ENCODE measurements at places on chromosomes 1 and 21.

DNA sequence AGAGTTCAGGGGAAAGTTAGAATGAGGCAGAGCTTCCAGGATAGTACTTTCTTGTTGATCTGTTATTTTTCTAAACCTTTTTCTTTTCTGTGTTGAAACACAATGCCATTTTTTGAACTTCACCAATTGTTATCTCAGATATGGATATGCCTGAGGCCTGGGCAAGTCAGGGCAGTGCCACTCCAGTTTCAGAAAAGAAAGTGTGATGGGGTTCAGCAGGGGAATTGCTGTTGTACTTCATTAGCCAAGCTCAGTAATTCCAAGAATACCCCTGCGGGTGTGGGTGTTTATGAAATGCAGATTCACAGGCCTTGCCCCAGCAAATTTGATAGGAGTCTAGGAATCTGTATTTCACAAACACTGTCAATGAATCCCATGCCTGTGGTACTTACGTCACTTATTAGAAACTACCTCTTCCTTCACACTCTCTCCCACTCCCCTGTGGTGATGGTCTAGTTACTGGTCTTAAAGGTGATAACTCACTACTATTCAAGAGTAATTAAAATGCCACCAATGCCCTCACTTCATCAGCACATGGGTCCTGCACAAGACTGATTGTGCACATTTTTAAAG is 142.3 kb downstream of the PBX1 start:
- DNase-seq: no peak

GRCh38 chr1:229204921-229205777 is 65.8 kb upstream of the RAB4A start:
- peak; percentile 19 for DNase-seq

DNA sequence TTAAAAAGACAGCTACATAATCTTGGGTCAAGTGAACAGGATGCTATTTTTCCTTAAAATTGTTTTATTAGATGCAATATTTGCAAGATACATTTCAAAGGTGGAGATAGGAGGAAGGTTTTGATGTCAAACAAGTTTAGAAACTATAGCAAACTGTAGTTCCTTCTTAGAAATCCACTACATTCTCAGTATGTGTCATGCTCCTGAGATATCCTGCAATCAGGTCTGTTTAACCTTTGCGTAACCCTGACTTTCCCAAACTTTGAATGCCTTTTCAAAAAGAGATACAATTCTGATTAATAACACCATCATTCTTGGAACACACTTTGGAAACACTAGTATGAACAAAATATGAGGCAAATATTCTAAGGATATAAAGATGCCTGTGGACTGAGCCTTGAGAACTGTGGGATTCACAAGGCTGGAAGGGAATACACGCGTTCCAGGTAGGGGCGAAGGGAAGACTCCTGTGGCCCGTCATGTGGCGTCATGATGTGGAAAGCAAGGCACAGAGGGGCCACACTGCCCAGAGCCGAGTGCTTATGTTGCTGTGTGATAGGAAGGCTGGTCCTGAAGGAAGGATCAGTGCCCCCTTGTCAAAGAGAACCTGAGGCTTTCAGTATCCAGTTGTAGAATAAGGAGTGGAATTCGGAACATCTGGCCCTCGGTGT is 19.6 kb upstream of the TARBP1 start:
- no peak for DNase-seq

DNA sequence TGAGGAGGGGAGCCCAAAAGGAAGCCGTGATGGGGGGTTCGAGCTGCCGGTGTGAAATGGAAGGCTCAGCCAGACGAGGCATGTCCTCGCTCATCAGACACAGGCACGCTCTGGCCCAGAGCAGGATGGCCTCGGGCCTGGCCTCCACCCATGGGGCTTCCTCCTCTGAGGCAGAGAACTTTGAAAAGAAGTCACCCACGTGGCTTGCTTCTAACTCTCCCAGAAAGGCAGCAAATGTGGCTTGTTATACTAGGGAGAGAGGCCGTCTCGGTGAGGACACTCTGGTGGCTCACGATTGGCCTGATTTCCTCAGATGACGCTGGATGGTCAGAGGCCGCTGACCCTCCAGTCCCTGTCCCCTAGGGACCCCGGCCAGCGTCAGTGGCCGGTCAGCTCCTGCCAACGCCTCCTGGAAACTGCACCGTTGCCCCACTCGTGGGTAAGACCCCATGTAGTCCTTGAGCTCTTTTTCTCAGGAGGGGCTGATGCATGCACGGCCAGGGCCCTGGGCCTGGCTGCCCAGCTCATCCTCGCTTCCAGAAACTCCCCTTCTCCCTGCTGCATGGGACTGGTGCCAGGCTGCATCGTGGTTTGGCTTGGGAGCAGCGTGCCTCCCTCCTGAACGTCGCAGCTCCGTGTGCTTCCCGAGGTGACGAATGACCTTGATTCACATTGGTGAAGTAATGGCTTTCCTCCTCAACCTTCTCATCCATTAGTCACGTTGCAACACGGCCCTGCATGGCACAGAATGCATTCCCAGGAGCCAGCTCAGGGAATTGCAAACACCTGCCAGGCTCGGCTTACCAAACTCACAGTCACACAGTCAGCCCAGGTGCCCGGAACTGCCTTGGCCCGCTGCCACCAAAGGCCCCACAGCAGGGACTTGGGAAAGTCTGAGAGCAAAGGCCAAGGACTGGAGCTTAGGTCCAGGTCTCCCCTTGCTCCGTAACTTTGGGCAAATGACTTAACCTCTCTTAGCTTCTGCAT is 58.8 kb downstream of the TOMM20 start:
- DNase-seq: no peak

DNA sequence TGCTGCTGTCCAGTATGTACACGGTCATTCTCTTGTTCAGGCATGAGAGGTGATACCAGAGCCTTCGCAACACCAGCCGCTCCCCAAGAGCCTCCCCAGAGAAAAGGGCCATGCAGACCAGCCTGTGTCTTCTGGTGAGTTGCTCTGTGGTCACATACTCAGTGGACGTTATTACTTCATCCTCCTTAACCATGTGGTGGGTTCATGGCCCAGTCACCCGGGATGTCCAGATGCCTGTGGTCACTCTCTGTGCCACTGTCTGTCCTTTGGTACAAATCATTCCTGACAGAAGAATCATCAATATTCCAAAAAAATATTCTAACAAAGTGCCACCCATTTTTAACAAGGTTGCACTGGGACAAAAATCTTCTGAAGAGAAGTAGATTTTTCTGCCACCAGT is 8.8 kb upstream of the ZNF124 start:
- DNase-seq: no peak

DNA sequence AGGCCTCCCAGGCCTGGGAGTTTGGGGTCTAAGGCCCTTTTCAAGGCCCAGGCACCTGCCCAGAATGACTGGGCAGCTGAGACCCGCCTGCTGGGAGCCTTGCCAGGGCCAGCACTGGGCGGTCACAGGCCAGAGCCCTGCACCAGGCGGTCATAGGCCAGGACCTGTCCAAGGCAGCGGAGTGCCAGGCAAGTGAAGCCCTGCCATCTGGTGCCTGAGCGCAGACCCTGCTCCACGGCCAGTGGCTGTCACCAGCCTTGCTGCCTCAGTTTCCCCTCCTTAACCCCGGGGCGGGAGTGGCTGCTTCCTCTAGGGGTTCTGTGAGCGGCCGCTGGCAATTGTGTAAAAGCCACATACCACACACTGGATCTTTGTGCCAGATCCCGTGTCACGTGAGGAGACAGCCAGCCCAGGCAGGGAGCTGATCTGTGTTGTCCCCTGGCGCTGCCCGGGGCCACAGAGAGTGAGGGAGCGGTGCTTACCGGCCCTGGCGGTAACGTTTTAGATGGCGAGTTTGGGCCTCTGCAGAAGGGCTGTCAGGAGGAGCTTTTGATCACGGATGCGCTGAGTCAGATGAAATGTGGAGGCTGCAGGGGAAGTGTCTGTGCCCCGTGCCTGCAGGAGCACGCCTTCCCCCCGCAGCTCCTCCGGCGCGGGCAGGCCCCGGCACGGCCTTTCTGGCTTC is 4.6 kb downstream of the COL18A1 start:
- DNase-seq: no peak

- no peak for DNase-seq
Measured at GRCh38 chr1:189180057-189180456, 1297.6 kb downstream of the BRINP3 start.

DNA sequence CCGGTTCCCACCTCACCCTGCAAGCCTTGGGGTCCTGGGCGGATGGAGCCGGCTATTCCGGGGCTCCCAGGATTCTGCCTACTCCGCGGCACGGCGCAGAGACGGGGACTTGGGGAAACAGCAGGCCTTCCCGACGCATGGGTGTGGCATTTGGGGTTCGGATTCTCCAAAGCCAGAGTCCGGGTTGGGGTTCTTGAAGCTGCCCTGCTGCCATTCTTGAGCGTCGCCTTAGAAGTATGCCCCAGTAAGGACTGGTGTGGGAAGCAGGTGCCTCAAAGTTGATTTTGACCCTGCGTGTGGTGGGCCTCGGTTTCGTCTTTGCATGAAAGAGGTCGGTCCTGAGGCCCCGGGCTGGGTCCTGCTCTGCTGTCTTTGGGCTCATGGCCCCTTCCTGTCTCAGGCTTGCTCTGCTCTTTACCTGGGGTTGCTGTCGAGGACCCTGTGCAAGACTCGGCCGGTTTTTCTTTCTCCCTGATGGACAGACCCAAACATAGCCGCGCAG is 696 bp downstream of the GUK1 start:
- DNase-seq: no peak

GRCh38 chr1:85137660-85138059 is 63.2 kb downstream of the SYDE2 start:
- no peak for DNase-seq

- DNase-seq: no peak
Measured at GRCh38 chr1:70314706-70315304, 39.7 kb downstream of the ANKRD13C start.

DNA sequence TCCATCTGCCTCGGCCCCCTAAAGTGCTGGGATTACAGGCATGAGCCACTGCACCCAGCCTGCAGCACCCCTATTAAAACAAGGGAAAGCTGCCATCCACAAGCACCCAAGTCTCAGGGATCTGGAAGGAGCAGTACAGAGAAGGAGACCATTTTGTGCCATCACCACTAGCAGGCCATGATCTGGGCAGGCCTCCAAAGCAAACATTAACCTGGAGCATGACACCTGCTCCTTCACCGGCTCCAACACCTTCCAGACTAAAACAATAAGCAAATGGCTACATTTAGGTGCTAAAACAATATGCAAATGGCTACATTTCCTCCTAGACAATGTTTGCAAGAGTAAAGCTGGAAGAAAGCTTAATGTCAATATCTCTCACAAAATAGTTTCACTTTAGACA is 16.7 kb downstream of the MEAF6 start:
- no peak for DNase-seq

- no peak for DNase-seq
Measured at GRCh38 chr1:243497939-243498681, 242.3 kb downstream of the SDCCAG8 start.

- no peak for DNase-seq
Measured at GRCh38 chr21:37412603-37413360, 46.2 kb downstream of the DYRK1A start.

DNA sequence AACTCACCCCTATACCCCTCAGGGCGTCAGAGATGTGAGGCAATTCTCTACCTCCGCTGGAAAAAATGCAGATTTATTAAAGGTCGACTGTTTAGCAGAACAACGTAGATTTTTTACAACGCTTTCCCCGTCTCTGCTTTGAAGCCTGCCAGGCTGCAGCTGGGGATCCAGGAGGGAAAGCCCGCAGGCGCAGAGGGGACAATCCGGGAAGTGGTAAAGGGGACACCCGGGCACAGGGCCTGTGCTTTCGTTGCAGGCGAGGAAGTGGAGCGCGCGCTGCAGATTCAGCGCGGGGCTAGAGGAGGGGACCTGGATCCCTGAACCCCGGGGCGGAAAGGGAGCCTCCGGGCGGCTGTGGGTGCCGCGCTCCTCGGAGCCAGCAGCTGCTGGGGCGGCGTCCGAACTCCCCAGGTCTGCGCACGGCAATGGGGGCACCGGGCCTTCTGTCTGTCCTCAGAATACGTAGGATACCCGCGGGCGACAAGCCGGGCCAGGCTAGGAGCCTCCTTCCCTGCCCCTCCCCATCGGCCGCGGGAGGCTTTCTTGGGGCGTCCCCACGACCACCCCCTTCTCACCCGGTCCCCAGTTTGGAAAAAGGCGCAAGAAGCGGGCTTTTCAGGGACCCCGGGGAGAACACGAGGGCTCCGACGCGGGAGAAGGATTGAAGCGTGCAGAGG is 5.5 kb downstream of the SIM2 start:
- no peak for DNase-seq

GRCh38 chr1:240906477-240906876 is 294.5 kb upstream of the GREM2 start:
- DNase-seq: no peak

GRCh38 chr1:84603223-84603622 is 29.0 kb upstream of the CTBS start:
- DNase-seq: no peak

DNA sequence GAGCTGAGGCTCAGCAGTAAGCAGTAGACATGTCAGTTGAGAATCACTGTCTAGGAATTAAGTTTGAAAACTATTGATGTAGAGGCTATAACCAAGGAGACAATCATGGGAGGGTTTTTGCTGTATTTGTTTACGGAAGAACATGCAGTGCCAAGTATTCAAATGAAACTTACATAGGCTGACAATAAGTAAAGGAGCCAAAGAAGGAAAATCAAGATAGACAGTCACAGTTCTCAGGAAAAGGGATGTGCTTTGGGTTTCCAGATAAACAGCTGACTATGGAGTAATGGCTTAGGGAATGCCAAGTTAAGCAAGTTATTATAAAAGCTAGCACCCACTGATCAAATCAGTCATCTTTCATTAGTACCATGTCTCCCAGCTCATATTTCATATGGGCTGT is 21.5 kb downstream of the GNG12 start:
- DNase-seq: no peak

- DNase-seq: no peak
Measured at GRCh38 chr1:178037510-178038253, 56.2 kb upstream of the RASAL2 start.

- DNase-seq: no peak
Measured at GRCh38 chr1:55781944-55782482, 566.8 kb upstream of the USP24 start.

DNA sequence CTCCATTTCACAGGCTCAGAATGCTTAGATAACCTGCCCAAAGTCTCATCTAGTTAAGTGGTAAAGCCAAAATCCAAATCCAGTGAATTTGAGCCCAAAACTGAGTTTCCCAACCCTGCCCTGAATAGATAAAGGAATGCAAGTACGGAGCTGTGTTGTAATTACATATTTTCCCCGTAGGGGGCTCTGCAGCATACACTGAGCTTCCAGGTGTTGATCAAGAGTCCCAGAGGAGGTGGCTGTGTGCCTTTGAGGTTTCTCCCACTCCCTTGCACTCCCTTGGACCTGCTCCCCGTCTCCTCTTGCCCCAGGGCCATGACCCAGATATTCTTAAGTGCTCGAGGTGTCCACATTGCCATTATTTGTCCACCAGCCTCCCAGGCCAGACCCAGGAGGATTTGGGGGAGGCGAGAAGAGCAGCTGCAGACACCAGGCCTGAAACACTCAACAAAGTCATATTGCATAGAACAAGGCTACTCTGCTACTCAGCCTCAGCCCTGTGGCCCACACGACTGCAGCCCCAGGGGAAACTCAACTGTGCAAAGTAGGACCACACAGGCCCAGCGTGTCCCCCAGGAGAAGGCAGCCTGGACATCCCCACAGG is 18.4 kb upstream of the LY9 start:
- DNase-seq: peak; percentile 28

- no peak for DNase-seq
Measured at GRCh38 chr1:12544992-12545391, 73.0 kb downstream of the DHRS3 start.

GRCh38 chr1:1306661-1307260 is 969 bp downstream of the ACAP3 start:
- no peak for DNase-seq

GRCh38 chr1:20729155-20729931 is 3.2 kb downstream of the SH2D5 start:
- no peak for DNase-seq

Measured in stimulated activated CD4-positive, alpha-beta T cell treated with anti-CD3 and anti-CD28 coated beads, Interleukin-4, amount 100 ng/mL, for 1 hour (primary cell).